Left ventricle myocardium inferior (tissue), 1 donor: ENCODE measurements at places on chromosomes 1 and 21.

DNA sequence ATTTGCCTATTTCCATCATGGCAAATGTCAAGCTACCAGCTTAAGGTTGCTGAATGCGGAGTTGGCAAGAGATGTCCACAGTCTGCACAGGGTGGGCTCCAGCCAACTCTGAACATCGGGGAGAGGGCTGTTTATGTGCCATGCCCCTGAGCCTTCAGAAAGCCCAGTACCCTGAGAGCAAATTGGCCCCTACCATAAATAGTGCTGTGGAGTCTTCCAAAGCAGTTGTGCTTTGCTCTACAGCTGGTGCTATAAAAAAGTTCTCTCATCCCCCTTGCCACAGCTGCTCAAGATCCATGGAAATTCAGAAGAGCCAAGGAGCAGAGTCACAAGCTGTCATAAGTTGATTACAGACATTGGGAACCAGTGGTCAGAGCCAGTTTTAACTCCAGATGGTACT, 85.6 kb upstream of the CLDN14 start:
- no peak for DNase-seq

GRCh38 chr21:39863111-39863510, 4.1 kb upstream of the PCP4 start:
- no peak for DNase-seq

GRCh38 chr1:219058891-219059820, 114.5 kb upstream of the LYPLAL1 start:
- DNase-seq = no peak

- no peak for DNase-seq
Observed at GRCh38 chr1:7827126-7827955, 25.5 kb downstream of the UTS2 start.

- no peak for DNase-seq
Observed at GRCh38 chr1:107525145-107525544, 384.3 kb downstream of the NTNG1 start.

DNA sequence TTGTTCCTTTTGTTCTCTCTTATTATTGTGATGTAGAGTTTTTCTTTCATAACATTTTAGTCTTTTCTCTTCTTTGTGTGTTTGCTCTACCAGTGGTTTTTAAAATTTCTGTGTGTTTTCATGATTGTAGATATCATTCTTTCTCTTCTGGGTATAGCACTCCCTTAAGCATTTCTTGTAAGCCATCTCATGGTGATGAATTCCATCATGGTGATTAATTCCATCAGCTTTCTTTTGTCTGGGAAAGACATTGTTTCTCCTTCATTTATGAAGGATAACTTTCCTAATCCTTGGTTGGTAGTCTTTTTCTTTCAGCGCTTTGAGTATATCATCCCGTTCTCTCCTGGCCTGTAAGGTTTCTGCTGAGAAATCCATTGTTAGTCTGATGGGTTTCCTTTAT, 22.7 kb downstream of the CD55 start:
- DNase-seq = no peak

GRCh38 chr21:33125680-33126375, 55.9 kb downstream of the OLIG1 start:
- DNase-seq = no peak

- no peak for DNase-seq
Observed at GRCh38 chr1:51566260-51566659, 47.2 kb upstream of the EPS15 start.

GRCh38 chr1:208150833-208151458, 93.2 kb downstream of the PLXNA2 start:
- DNase-seq = no peak

DNA sequence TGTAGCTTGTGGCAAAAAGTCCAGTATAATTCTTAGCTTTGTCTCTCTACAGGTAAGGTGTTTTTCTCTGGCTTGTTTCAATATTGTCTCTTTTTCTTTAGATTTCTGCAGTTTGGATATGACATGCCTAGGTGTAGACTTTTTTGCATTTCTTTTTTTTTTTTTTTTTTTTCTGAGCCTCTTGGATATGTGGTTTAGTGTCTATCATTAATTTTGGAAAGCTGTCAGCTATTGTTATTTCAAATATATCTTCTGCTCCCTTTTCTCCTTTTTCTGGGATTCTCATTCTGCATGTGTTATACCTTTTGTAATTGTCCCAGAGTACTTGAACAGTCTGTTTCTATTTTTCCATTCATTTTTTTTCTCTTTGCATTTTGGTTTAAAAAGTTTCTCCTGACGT, 243.2 kb downstream of the DSCAM start:
- DNase-seq = no peak

DNA sequence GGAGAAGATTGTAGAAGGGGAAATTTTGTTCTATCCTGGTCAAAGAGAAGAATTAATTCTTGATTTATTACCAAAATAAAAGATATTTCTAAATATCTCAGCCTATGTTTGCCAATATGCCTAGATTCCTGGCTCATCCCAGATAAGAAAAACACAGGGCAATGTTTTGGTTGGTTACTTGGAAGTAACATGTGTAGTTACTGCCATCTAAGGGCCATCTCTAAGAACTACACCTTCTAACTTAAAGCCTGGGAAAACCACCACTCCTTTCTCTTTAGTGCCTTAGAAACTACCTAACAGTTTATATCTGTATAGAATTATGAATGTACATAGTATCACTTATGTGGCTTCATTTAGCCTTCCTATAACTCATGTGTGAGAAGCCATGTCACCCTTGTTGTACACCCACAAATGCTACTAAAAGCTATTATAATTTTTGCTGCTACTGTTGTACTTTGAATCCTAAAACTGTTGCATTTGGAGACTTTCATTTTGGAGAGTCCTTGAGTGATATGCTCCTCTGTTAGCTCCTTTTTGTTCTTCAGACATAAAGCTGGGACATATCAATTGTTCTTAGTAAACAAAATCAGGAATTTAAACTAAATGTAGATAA, 4.5 kb downstream of the AIM2 start:
- DNase-seq = no peak

- DNase-seq = no peak
Observed at GRCh38 chr1:223844787-223845036, 1.0 kb downstream of the TP53BP2 start.

DNA sequence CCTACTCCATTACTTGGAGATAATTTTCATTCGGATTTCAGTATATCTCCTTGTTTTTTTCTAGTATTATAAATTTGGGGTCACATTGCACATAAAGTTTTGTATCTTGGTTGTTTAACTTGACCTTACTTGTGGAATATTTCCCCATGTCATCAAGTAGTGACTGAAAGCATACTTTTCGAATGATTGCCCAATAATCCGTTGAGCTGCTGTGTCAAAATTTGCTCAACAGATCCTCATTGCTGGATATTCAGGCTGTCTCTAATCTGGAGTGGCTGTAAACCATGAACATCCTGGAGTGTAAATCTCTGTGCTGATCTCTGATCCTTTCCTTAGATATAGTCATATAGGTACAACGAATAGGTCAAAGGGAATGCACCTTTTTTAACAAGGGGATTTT, 4.9 kb downstream of the NIPAL3 start:
- DNase-seq = no peak

DNA sequence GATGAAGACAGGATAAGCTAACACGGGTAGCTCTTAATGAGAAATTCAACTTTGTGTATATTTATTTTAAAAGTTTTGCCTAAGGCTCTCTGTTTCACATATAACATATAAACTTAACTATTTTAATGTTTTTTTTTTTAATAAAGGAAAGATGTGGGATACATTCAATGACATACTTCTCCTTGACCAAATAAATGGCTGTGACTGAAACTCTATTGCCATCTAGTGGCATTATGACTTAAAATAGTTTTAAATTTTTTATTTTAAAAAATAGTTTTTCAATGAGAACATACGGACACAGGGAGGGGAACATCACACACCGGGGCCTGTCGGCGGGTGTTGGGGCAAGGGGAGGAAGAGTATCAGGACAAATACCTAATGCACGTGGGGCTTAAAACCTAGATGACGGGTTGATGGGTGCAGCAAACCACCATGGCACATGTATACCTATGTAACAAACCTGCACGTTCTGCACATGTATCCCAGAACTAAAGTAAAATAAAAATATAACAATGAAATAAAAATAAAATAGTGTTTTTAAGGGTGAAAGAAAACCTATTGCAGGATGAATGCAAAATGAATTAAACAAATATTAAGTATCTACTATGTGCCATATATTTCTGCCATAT, 83.4 kb downstream of the LYST start:
- DNase-seq = no peak

DNA sequence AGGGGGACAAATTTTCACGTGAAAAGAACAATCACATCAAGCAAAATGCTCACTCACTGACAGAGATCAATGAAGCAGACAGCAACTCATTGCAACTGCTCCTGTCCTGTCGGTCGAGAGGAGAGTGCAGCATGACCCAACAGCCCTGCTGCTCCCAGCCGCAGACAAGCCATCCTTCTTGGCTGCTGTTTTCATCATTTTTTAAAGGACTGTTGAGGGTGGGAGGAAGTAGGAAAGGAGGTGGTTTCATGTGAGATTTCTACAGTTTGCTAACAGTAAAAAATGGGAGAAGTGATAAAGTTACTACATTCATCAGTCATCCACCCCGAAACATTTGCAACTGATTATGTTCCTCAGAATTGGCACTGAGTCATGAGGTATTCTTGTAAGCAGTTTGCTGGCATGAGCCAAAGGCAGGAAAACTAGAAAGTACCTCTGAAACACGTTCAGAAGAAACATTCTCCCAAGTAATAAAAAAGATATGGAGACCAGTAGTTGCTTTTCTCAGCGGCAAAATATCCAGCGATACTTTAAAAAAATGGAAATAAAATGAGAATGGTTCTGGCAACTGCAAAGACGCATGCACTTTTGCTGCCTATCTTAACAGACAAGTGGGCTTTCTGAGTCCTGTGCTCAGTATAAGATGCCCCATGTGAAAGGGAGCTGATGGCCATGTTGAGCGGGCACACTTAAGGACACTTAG, 72.0 kb upstream of the CLDN14 start:
- no peak for DNase-seq

DNA sequence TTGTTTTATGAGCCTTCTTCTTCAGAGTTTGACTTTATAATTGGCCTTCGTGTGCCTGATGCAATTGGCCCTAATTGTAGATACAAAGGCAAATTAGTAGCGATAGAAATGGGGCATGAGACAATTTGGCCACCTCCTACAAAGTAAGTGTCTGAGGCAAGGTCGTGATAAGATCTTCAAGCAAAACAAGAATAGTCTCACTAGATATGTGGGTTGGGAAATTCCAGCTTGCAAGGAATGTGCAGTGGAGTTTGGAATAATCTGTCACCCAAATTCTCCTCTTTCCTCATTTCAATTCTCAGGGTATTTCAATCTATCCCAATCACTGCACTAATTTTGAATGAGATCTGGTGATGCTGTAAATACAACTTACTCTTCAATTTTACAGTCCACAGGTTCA, 11.4 kb upstream of the TSNAX start:
- DNase-seq = no peak

DNA sequence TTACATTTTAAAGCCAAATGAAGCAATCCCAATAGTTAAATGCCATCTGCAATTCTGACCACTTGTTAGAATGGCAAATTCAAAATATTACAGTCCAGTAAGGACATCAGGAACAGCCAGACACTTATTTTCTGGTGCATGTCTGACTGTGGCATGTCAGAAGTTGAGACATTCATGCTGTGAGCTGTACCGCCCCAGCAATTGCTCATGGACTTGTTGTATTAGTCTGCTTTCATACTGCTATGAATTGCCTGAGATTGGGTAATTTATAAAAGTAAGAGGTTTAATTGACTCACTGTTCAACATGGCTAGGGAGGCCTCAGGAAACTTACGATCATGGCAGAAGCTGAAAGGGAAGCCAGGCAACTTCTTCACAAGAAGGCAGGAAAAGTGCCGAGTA, 19.1 kb downstream of the DDAH1 start:
- no peak for DNase-seq

DNA sequence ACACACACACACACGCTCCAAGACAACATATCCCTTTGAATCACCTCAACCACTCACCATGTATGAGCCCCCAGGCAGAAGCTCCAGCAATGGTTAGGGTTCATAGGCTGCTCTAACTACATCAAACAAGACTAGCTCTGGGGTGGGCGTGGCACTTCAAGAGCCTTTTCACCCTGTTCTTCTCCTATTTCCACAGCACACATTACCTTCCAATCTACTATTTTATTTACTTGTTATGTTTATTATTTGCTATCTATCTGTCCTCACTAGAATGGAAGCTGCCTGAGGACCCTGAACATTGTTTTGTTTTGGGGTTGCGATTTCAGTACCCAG, 28.7 kb downstream of the TRABD2B start:
- DNase-seq = no peak

DNA sequence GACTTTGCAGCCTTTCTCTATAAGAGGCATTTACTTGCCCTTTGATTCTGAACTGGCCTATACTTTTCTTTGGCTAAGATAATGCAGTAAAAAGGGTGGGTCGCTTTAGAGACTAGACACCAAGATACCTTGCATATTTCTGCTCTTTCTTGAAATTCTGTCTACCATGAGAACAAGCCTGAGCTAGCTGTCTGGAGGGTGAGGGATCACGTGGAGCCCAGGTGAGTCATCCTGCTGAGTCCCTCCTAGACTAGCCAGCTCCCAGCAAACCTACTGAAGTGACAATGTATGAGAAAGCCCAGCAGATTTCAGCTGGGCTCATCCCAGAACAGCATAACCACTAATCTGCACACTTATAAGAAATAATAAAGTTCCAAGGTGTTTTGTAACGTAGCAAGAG, 408.0 kb upstream of the KAZN start:
- no peak for DNase-seq

DNA sequence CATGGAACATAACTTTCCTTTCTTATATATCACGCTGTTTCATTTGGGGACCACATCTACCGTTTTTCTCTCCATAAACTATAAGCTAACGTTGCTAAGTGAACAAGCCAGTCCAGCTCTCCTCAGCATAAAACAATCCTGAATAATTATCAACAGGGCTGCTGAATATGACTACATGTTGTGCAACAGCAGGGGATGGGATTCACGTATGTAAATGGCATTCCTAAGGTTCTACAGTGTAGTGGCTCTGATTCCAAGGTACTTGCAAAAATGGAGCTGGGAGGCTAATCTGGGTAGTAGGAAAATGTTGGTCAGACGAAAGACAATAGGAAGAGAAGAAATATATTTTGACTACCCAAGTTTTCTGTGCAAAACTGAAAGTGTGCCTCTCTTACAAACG, 262.8 kb downstream of the RWDD3 start:
- DNase-seq = no peak

DNA sequence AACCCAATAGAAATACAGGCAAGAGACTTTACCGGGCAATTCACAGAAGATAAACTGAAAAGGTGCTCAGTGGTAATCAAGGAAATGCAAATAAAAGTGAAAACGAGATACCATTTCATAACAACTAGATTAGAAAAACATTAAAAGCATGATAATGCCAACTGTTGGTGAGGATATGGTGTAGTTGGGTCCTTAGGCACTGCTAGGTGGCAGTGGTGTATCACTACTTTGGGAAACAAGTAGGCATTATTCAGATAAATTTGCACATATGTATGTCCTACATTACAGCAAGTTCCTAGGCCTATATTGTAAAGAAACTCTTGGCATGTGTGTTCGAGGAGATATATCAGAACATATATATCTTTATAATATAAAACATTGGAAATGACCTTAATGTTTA, 31.0 kb downstream of the AZIN2 start:
- DNase-seq = no peak
